ENCODE measurements at places on chromosomes 12 and 14.

DNA sequence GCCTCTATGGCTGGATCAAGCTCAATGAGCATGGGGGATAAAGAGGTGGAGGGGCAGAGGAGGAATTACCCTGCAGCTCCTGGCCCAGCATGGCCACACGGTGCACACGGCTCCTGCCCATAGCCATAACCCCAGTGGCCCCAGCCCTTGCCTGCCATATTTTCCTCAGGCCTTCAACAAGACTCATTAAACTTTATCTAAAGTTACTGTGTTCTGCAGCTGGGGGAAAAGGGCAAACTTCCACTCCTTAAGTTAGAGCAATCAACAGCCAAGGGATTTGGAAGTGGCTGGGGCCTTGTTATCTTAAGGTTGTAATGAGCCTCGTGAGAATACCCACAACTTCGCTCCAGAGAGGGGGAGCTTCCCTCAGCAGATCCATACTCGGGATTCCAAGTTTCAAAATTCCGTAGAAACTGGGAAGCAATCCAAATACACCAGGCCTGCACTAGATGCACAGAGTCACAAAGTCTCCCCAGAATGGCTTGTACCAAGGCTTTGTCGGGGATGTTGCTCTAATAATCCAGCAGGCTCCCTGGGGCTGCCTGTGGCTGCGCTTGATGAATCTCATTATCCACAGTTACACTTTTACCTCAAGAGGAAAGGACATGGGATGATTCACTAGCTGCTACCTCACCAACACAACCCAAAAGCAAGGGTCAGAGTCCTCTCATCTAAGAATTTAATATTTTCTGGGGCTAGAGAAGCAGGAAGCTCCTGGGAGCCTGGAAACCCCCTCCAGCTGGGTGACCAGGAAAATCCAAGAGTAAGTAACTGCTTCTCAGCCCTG, 13.0 kb upstream of the OR6J1 start:
- no peak for DNase-seq

DNA sequence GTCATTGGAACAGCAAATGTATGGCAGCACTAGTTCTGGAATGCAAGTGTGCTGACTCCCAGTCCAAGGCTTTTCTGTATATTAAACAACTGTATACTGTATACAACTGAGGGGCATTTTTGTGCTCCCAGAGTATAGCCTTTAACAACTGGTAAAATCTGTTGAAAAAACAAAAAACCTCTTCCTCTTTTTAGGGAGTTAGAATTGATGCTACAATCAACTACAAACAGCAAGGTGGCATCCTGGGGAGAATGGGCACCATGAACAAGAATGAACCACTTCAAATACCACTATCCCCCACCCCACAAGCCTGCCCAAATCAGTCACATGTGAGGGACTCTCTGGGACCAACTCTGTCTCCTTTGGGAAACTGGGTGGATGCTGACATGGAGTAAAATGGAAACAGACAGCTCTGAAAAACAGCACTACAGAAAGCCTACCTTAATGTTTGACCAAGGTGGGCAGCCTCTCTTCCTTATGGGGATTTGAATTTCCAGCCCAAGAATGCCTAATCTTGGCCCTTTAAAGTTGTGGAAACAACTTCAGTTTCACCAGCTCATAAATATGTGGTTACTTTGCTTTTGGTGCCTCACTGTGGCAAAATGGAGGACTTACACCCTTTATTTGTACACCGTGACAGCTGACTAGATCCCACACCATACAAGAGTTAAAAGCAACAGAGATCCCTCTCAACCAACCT, 7.5 kb downstream of the VTI1B start:
- DNase-seq = no peak

GRCh38 chr14:61296719-61297502, 15.8 kb upstream of the TMEM30B start:
- no peak for DNase-seq

DNA sequence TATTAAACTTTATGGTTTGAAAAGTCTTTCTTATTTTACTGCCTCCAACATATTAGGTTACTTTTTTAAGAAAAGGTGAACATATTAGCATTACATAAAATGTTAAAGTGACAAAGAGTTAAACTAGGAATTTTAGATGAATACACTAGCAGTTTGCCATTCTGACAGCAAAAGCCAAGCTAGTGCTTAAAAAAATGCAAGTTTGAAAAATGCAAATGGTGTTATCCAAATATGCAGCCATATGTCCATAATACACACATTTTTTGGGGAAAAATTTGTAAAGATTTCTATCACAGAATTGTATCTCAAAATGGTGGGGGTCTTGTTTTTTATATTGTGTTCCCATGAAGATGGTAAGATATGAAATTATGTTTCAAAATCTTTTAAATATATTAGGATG, 466.1 kb downstream of the FOXG1 start:
- DNase-seq = no peak

GRCh38 chr12:19307451-19307850, 131.8 kb upstream of the AEBP2 start:
- no peak for DNase-seq

GRCh38 chr12:65494537-65494936, 216.1 kb downstream of the MSRB3 start:
- DNase-seq = no peak

GRCh38 chr12:16939871-16940306, 333.9 kb upstream of the LMO3 start:
- DNase-seq = peak; percentile 73

GRCh38 chr14:64968167-64968566, 4.0 kb downstream of the RAB15 start:
- DNase-seq = no peak

DNA sequence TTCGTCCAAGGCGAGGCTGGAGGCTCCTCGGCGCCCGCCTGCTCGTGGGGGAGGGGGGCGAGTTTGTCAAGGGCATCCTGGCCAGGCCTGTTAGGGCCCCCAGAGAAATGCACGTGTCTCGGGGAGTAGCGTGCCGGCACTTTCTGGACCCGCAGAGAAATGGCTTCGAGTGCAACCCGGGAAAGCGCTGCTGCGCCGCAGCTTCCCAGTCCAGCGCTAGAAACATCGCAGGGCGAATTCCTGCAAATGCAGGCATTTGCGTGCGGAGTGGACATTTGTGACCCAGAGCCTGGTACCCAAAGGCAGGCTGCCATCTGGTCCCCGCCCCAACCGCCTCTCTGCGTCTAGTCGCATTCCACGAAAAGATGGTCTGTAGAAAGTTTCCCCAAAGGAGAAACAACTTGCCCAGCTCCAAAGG, 756 bp downstream of the LGR5 start:
- DNase-seq = no peak

DNA sequence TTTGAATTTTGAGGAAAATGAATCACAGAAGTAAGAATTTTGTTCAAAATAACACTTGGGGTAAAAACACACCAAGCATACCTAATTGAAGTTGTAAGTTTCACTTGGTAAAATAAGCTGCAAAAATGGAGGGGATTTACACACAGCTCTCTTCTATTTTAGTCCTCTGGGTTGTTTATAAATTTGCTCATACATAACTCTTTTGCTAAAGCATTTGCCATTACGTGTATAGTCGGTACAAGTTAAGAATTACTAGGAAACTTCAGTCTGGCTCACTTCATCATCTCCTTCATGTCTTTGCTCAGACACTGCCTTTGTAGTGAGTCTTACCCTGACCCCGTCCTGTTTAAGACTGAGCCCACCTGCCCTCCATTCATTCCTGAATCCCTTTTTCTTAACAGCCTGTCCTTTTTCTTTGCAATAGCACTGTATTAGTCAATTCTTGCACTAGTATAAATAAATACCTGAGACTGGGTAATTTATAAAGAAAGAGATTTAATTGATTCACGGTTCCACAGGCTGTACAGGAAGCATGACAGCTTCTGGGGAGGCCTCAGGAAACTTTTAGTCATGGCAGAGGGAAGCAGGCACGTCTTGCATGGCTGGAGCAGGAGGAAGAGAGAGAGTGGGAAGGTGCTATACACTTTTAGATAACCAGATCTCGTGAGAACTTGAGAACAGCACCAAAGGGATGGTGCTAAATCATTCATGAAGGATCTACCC, 451.1 kb downstream of the PCNX1 start:
- no peak for DNase-seq

- no peak for DNase-seq
These were observed 1.3 kb upstream of the CD63 start for GRCh38 chr12:55729819-55730818.

- no peak for DNase-seq
These were observed 117.0 kb upstream of the SLCO1C1 start for GRCh38 chr12:20578142-20578541.

DNA sequence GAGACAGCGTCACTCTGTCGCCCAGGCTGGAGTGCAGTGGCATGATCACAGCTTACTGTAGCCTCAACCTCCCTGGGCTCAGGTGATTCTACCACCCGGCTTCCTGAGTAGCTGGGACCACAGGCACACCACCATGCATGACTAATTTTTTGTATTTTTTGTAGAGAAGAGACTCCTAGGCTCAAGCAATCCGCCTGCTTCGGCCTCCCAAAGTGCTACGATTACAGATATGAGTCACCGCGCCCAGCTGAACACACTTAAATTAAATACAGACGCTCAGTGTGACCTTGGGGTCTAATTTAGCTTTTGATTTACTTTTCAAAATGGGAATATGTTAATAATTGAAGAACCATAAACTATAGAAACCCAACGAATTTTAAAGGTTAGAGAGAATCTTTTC, 77.2 kb downstream of the C2CD5 start:
- no peak for DNase-seq

- DNase-seq = no peak
These were observed 46.3 kb upstream of the PCED1B start for GRCh38 chr12:47033081-47033480.

DNA sequence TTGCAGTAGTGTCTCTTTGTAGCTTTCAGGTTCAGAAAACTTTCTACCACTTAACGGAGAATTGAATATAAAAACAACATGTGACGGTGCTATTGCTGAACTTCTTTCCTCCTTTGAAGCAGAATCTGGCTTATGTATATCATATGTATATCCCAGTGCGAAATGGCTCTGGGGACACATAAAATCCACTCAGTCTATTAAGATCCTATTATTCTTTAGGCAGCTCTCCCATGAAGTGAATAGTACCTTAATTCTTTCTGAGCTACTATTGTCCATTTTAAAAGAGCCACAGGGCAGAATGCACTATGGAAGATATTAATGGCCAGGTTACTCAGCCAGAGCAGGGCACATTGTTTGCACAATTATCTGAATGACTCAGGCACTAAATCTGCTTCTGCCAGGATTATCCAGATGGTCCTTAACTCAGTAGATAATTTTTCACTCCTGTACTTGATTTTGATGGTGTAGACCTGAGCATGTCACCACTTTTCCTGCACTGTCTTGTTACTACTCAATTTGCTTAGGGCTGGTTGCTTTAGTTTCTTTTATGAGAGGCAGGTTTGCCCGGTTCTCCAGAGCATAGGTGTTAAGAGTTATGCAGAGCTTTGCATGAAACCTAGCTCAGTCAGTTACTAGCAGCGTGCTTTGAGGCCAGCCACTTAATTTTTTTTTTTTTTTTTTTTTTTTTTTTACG, 5.5 kb downstream of the CNTN1 start:
- DNase-seq = no peak

DNA sequence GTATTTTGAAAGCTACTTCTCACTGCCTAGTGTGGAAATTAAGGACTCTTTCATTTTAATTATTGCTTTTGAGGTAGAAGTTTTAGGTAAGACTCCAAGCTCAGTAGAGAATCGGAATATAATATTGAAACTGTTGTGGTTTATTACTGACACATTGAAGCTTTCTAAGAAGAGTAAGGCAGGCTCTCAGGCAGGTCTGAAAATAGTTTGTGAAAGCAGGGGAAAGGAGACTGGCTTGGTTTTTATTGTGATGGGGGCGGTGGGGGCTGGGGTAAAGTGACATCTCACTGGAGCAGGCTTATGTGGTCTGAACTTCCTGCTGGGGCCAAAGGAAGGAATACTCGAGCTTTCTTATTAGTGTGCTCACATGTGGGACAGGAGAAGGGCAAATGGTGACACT, 79.5 kb downstream of the OTOGL start:
- DNase-seq = no peak

DNA sequence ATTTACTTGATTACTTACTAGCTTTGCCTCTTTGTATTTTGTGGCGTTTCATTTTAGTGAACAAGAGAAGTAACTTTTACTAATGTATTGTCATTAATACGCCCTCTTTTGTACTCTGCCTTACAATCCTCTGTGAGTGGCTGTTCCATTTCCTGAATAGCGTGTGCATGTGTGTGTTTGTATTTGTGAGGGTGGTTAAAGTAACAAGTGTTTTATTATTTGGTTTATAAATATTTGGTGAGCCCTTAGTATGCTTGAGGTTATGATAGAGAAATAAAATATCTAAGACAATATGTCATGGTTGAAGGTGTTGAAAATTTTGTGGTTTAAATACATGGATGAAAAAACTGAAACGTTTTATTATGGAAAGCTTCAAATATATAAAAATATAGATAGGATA, 71.7 kb upstream of the REP15 start:
- DNase-seq = no peak

DNA sequence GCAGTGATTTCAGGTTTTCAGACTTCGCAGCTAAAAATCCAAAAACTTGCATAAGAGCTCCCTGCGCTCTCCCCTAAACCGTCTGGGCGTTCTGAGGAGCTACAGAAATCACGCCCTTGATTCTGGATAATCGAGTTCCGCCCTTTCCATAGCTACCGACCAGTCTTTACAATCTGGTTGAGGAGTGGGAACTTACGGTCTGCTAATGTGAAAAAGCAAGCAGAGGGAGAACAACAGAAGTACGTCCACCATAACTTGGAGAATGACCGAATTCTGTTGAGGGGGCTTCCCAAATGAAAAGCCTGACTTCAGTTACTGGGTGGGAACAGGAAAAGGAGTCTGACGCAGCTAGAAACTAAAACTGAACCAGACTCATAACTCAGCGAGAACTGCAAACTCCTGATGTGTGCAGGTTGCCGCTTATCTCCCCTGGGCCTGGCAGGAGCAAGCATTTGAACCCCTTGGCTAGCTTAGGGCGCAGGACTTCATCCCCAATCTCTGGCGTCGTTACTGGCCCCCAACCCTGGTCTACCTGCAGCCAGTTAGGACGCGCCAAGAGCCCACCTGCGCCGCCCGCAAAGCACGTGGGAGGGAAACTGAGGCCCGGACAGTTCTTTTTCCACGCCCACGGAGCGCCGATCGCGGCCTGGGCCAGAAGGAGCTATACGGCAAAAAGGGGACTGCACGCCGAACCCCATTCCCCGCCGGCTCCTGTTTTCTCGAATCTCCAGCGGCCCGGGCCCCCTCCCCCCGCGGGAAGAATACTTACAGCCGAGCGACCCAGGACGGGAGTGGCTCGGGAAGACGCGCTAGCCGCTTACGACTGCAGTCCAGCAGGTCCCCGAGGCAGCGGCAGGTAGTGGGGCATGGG, 838 bp downstream of the LRIG3 start:
- DNase-seq = no peak

DNA sequence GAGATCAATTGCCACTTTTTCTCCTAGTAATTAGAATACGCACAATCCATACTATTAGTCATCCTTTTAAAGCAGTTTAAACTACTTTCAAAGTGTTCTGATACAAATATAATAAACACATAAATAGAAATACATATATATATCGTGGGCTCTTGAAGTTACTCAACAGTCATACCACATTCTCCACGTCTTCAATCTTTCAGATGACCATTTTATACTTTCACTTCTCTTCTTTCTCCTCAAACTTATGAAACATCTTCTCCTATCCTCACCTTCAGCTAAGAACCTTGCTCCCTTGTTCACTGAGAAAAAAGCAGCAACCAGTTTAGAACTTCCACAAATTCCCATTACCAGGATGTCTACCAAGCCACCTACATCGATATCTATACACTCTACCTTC, 19.2 kb downstream of the CEP290 start:
- no peak for DNase-seq
